Skin of body (tissue), 3 donors: ENCODE measurements at places on chromosomes 3 and 15. TPM values are rescaled to one million over a fixed set of nuclear protein-coding genes. Genes with fewer than 3 reads are reported as not detected.

- DNase-seq = peak; percentile 40
Measured at GRCh38 chr15:90660195-90660998, 56.7 kb upstream of the BLM start.

The ADCY5 gene
- 4.0 TPM for total RNA-seq

DNA sequence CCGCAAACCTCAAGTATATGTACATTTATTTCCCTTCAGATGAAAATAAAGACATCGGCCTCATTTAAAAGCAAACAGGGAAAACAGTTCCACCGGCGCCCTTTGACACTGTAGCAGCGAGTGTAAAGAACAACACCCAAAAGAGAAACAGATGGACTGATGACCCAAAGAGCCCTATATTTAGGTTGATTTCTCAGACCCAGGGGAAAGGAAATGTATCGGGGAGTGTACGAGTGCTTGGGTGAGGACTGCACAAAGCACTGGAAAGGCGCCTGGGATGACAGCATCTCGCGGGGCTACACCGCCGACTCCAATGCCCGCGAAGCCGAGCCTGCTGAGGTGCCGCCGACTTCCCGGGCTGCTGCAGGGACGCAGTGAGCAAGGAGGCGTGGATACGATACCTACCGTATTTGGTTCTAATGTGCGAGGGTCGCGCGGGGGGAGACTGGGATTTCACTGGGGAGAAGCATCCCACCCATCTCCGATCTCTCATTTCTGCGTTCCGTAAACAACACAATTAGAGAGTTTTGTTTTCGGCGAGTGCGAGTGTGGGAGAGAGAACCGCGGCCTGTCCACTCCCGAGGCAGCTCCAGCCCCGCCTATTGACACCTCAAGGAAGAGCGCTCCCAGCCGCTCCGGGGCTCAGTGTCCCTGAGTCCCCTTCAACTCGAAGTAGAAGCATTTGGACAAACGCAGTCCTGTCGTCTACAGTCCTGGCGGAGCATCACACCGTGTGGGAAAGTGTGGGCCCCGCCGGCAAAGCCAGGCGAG is 2.0 kb downstream of the MECOM start:
- DNase-seq = no peak

DNA sequence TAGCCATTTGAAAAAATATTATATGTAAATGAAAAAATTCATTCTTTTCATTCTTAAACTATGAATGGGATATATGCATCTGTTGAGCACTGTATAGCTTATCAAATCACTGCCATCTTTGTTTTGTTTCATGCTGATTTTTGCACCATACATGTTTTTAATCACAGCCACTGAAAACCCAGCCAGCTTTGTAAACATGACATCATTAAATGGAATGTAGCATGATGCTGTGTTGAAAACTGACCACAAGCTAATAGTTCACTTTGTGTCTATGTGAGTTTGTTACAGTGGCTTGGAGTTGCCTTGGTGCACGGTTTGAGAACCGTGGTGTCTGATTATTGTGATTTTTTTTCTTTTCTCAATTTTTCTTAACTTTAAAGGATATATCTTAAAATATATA is 75.7 kb downstream of the GMPS start:
- DNase-seq = peak; percentile 9

DNA sequence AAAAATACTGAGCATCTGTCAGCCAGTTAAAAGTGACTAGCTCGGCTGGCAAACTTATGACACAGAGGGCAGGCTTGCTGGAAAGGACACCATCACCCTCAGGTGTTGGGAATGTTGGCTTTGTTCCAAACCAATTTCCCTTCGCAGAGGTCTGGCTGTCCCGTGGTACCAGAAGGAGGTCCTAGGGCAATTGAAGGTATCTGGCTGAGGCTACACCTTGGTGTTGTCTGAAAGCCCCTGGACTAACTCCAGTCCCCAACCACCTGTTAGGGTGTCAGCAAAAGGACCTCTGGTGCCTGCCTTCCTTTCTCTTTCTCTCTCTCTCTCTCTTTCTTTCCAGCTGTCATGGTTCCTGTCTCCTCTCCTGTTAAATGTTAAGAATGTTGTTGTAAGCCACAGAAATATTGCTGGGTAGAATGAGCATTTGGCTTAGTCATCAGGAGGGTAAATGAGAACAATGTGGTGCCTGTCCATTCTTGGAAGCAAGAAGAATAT is 12.5 kb downstream of the PRR20G start:
- DNase-seq = peak; percentile 18
